H1 (cell line): ENCODE measurements at places on chromosomes 1 and 21. TPM values are rescaled to one million over a fixed set of nuclear protein-coding genes. Genes with fewer than 3 reads are reported as not detected.

Gene DNASE2B
- not detected in 2 replicates for total RNA-seq

Gene TEDDM1
- not detected in 2 replicates for total RNA-seq

- no peak for DNase-seq
Observed at GRCh38 chr1:28273216-28273860, 14.0 kb downstream of the SESN2 start.

Gene DCST1
- total RNA-seq, result not detected in 2 replicates

Gene TRIM63
- not detected in 2 replicates for total RNA-seq

DNA sequence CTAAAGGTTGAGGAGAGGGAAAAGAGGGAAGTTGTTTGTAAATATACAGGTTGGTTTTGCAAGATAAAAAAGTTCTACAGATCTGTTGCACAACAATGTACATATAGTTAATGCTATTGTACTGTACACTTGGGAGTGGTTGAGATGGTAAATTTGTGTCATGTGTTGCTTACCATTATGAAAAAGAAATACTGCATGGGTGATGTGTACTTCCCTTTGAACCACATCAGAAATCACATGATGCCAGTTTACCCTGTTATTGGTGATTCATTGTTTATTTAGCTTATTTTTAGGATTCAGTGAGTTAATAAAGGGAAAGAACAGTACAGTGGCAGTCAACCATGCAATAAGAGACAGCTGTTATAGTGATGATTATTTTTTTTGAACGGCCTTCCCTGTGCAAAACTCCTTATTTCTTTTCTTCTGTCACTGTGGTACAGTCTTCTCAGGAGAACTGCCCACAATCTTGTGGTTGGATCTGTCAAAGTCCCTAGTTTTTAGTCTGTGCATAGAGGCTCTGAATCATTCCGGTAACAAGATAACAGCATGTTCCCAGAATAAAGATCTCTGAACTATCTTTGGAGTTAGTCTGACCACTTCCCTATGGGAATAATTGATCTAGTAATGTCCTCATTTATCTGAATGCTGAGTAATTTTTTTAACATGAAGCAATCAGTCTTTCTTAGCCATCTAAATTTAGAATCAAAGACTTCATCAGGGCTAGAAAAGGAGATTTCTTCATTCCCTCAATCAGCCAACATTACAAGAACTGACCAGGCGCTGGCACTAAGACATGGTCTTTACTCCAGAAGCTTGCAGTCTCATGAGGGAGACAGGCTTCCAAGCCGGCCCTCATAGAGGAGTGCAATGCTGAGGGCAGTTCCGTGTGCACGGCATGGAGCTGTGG is 84.2 kb downstream of the SH3GLB1 start:
- DNase-seq, result peak; percentile 36

DNA sequence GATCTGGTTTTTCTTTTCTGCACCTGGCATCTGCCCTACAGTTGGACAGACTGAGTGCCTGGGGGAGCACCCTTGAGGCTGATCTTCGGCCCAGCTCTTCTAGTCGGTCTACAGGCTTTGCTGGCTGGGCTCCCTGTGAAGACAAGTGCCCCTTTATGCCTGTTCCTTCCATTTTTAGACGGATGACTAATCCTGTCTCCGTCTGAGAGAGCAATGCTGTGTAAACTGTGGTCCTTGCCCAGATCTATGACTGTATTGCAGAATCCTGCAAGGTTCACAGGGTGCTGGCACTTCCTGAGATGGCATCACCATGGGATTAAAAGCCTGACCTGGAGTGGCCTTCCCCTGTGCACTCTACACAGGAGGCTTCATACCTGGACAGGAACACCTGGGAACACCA is 47.6 kb upstream of the SAMD13 start:
- DNase-seq, result no peak

DNA sequence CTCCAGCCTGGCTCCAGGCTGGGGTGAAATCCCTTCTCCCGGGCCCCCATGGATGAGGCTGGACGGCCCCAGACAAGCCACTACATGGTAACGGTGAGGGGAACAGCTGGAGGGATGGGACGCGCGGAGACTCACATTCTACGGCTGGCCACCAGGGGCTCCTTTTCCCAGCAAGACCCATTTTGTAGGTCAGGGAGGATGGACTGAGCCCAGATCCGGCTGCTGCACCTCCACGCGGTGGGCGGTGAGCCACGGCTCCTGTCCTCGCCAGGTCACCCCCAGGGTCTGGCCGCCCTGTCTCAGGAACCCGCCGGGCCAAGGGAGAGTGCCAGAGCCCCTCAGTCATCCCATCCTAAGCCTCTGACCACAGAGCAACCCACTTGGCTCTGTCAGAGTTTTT is 75.0 kb upstream of the ACTRT2 start:
- no peak for DNase-seq

Gene AVPR1B
- total RNA-seq, result 0.42 and 0.50 TPM in 2 replicates

Gene MRPL24
- 34.4 and 35.2 TPM in 2 replicates for total RNA-seq
